Stimulated activated CD4-positive, alpha-beta T cell treated with anti-CD3 and anti-CD28 coated beads, TNF-alpha, amount 100 ng/mL, for 48 hours (primary cell): ENCODE measurements at places on chromosomes 2 and 18.

- no peak for DNase-seq
Measured at GRCh38 chr2:207926133-207926988, 99.0 kb downstream of the PLEKHM3 start.

DNA sequence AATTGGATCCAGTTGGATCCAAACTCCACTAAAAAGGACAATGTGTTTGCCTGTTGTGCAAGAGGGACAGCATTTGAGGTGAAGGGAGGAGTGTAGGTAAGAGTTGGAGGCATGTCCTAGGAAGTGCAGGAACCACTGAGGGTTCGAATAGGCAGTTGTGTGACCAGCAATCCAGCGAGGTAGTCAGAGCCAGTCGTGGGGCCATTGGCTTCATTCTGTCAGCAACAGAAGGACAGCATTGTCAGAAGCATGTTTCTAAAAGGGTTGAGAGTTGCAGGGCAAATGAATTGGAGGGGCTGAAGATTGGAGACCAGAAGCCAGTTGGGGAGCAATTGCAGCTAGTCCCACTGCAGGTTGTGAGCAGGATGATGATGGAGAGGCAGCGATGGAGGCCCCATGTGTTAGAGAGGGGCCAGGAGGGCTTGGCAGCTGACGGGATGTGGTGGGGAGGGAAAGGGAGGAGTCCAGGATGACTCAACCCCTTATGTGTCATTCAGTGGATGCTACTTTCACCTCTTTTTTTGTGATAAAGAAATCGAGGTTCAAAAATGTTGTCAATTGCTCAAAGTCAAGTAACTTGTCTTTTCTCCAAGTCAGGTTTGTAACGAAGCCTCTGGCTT lies 96.7 kb upstream of the SIX3 start:
- no peak for DNase-seq

- DNase-seq, result no peak
Measured at GRCh38 chr2:168089200-168089599, 158.2 kb downstream of the STK39 start.

GRCh38 chr2:101064505-101064867 lies 62.4 kb downstream of the RPL31 start:
- DNase-seq, result no peak

- DNase-seq, result no peak
Measured at GRCh38 chr2:121804997-121805765, 49.7 kb downstream of the TSN start.

DNA sequence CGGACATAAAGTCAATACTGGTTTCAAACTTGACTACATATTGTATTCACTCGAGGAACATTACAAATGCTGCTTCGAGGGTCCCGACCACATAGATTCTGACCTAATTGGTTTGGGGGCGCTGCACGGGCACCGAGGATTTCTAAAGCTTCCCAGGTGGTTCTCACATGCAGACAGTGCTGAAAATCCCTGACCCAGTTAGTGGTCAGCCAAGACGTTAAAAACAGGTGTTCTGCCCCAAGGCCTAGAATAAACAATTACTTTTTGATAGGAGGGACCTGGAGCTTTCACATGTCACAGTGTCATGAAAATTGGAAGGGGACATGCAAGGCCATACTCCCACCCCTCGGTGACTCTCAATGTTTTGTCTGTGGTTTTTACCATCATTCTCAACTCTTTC lies 368.9 kb downstream of the RNF144A start:
- no peak for DNase-seq

DNA sequence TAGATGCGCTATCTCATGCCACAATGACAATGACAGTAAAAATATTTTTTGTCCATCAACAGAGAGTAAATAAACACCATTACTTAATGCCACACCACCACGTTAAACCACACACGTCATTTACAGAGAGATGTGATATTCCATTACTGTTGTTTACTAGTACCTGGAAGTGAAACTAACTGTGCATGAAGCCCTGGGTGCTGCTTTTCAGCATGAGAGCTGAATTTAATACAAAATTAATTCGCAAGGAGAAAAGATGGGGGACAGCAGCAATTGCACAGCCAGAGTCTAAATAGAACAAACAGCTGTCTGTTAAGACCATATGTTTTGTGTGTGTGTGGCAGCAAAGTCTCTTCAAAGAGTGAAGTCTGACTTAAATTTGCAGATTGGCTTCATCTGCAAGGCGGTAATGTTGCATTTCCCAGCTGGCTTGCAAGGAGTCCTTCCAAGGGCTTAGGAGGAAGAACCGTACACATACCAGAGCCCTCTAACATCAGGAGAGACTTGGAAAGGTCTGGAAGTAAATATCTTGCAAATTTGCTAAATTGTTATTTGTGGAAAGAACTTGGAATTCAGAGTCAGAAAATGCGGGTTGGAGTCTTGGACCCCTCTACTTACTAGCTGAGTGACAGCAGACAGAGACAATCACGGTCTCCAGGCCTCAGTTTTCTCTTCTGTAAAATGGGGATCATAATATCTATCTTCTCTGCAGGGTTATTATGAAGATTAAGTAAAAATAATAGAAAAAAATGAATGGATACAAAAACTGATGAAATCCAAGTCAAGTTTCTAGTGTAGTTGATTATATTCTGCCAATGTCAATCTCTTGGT lies 127.6 kb downstream of the ALPK2 start:
- no peak for DNase-seq

DNA sequence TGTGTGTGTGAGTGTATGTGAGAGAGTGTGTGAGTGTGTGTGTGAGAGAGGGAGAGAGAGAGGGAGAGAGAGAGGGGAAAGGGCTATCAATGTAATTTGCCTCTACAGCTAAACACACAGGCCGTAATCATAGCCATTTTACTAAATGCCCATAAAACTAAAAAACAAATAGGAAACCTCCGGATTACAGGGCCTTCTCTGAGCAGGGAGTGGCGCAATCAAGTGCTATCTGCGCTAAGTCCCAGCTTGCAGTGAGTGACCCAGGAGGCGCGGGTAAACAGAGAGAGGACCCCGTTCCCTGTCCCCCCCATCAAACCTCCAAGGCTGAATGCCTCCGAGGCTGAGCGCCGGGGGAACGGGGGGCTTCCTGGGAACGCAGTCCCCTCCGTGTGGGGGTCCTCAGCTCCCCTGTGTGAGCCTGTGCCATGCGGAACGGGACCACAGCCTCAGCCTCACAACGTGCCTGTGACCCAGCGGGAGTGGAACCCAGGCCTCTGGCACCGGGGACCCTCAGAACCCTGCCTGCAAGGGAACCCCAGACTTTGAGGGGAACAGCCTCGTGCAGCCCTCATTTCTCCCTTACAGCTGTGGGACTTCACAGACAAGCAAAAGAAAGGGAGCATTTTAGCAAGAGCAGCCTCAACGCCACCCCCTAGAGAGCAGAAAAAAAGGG lies 54.7 kb upstream of the ID2 start:
- no peak for DNase-seq

- no peak for DNase-seq
Measured at GRCh38 chr2:29323301-29323700, 208.1 kb downstream of the CLIP4 start.

DNA sequence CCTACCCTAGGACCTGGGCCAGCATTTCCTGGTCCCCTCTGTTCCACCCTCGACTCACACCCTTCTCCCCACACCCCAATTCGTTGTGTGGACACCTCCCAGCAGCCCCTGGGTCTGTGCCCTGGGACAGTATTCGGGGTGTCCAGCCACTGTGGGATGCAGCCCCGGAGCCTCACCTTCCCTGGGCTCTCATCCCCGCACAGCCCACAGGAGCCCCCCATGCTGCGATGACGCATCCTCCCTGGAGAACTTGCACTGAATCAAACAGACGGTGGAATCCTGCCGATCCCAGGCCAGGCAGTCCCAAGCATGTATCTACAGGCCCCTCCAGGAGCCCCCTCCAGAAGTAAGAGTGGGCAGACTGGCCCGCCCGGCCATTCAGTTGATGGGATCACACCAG lies 9.7 kb downstream of the ITM2C start:
- no peak for DNase-seq
